ENCODE measurements at places on chromosomes 12 and 14. TPM values are rescaled to one million over a fixed set of nuclear protein-coding genes. Genes with fewer than 3 reads are reported as not detected.
A peak's percentile ranks its signal among the peaks of the same experiment; 100 is the strongest.

The ISCU gene
- total RNA-seq = 120 TPM

- DNase-seq = peak; percentile 56
Measured at GRCh38 chr12:69698769-69699540, at the start of gene BEST3. Gene BEST3 (minus strand): TSS chr12:69699303. CDS start chr12:69697798, 1,505 bp downstream.

- DNase-seq = peak; percentile 95
Measured at GRCh38 chr12:6280053-6280469, 30.4 kb upstream of the PLEKHG6 start.

The GATC gene
- 33.8 TPM for total RNA-seq

- DNase-seq = peak; percentile 37
Measured at GRCh38 chr12:95622879-95623278, 71.6 kb upstream of the USP44 start.

GRCh38 chr12:13981990-13982389, 588 bp upstream of the GRIN2B start:
- DNase-seq = no peak

The TRPV4 gene
- total RNA-seq = 1.6 TPM

DNA sequence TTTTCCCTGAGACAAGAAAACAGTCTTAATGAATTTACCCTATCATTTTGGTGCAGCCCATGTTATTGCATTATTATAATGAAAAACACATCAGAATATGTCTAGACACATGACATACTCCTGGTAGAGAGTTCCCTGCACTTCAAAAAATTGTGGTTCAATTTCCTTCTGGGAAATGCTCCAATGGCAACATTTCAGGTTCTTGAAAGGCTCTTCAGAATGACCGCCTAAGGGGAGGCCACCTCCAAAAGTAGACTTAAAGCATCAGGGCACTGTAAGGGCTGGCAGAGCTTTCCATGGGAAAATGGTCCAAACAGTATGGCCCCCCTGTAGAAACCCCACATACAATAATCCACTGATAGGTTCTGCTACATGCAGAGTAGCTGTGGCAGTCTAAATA, 110.7 kb downstream of the SLC25A21 start:
- no peak for DNase-seq

- no peak for DNase-seq
Measured at GRCh38 chr12:54126696-54127537, 61.9 kb downstream of the SMUG1 start.

Data from PC-3 (cell line).